Activated naive CD4-positive, alpha-beta T cell treated with anti-CD3 and anti-CD28 coated beads, Interleukin-2, amount 50 U/mL, for 16 hours (primary cell): ENCODE measurements at places on chromosomes 3 and 15.
A peak's percentile ranks its signal among the peaks of the same experiment; 100 is the strongest.

DNA sequence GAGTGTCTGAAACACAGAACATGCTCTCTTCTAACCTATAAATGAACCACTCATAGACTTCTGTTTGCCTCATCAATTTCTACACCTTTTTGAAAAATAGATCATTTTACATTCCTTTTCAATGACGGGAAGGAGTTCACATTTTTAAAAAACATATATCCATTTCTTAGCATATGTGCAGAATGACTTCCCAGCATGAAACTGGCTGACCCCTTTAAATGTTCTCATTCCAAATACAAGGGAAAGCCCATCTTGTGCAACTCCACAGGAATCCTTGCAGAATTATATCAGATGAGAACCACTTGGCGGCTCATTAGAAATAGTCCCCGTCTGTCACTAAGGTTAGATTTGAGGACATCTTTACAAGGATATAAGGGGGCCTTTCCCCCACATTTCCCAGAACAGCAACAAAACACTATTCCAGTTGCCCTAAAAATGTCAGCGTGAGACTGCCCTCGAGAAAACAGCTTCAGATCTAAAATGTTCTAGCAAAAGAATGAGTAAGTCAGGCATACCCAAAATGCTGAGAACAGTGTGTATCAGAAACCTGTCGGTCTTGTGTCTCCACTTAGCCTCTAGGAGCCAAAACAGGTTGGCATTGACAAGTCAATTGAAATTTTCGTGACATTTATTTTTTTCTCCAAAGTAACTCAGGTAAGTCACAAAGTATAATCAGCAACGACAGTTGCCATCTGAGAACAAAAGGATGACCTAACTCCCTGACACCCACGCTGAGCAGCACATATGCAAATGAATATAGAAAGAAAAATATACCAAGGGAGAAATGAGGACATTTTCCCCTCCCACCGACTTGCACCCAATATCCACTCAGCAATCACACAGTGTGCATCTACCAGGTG is 63.1 kb downstream of the FOXP1 start:
- no peak for DNase-seq

DNA sequence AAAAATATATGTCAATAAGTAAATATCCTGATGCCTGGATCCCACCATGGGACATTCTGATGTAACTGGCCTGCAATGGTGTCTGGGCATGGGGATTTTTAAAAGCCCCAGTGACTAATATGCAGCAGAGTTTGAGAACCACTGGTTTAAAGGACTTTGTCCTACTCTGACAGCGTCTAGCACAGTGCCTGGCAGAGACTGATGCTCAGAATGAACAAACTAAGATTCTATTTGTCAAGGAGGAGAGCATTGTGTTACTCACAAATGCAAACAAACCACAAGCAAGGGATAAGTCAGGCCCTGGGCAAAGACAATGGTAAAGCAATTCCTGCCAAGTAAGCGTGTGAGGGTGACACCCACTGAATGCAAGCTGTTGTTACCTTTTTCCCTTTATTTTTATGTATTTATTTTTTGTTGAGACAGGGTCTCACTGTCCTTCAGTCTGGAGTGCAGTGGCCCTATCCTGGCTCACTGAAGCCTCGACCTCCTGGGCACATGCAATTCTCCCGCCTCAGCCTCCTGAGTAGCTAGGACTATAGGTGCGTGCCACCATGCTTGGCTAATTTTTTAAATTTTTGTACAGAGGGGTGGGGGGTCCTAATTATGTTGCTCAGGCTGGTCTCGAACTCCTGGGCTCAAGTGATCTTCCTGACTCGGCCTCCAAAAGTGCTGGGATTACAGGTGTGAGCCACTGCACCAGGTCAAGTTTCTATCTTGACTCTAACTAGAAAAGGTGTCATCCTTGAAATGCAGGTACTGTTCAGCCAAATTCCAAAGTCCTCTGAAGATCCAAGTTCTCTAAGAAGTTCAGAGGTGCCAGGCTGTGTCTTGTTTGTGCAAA is 909 bp upstream of the GPD1L start:
- DNase-seq: no peak

DNA sequence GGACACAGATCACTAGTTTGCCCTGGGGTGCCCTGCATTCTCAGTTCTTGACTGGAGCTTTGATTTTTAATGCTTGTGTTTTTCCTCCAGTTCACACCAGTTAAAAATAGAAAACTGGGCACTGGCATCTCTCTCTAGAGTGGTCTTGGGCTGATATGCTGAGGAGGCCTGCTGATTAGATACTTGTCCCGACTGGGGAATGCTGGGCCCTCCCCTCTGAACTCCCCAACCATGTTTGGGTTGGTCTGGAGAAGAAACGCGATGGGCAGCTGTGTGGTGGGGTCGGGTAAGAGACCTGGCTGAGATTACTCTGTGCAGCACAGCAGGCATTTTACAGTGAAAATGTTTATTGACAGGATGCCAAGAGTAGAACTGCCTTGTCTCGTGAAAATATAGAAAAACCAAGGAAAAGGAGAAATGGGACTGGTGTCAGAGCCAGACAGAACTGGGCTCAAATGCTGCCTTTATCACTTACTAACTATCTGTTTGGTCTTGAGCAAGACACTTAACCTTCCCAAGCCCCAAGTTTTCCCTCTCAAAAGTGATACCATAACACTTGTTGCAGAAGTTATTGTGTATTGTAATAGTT is 1.6 kb upstream of the ACTC1 start:
- no peak for DNase-seq

- no peak for DNase-seq
Measured at GRCh38 chr3:177378168-177378567, 180.9 kb upstream of the TBL1XR1 start.

- DNase-seq: peak; percentile 47
Measured at GRCh38 chr15:38670128-38671005, 105.8 kb upstream of the RASGRP1 start.

GRCh38 chr3:101509281-101509680 is 3.7 kb downstream of the SENP7 start:
- no peak for DNase-seq

DNA sequence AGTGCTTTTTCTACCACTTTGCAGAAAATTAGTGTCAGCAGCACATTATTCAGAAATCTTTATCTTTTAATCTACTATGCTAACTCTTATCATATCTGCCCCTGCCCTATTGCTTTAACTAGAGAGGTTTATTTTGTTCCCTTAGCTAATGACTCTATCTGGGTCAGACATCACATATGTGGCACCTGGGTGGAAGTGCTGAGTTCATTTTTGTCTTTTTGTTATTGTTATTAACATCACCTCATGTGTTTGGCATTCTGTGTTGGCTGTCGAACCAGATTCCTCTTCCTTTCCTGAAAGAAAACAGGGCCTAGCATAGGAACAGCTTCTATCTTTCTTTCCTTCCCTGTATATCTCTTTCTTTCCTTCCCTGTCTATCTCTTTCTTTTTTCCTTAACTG is 100.7 kb downstream of the RBMS3 start:
- DNase-seq: no peak

DNA sequence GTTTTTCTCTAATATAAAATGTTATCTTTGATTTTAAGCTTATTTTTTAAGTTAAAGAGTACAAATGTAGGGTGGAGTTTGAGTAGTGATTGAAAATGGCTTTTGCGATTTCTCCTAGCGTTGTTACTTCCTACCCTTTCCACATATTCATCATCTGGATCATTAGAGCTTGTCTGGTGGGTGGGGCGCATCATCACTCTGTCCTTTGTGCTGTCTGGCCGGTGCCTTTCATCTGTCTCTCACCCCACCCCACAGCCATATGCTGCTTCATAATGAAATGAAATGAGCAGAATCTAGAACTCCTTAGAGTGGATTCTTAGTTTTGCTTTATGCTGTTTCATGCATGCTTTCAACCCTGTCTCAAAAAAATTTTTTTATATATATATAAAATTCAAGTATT is 44.3 kb downstream of the ATP1B3 start:
- DNase-seq: no peak

DNA sequence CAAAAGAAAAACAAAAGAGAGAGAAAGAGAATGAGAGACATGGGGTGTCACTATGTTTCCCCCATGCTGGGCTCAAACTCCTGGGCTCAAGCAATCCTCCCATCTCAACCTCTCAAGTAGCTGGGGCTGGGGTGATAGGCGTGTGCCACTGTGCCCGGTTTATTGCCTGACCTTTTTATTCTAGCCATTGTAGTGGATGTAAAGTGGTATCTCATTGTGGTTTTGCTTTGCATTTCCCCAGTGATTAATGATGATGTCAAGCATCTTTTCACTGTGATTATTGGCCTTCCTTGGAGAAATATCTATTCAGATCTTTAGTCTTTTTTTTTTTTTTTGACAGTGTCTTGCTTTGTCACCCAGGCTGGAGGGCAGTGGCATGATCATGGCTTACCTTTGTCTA is 37.7 kb upstream of the GK5 start:
- DNase-seq: no peak

GRCh38 chr3:127711896-127712295 is 39.1 kb downstream of the ABTB1 start:
- no peak for DNase-seq

DNA sequence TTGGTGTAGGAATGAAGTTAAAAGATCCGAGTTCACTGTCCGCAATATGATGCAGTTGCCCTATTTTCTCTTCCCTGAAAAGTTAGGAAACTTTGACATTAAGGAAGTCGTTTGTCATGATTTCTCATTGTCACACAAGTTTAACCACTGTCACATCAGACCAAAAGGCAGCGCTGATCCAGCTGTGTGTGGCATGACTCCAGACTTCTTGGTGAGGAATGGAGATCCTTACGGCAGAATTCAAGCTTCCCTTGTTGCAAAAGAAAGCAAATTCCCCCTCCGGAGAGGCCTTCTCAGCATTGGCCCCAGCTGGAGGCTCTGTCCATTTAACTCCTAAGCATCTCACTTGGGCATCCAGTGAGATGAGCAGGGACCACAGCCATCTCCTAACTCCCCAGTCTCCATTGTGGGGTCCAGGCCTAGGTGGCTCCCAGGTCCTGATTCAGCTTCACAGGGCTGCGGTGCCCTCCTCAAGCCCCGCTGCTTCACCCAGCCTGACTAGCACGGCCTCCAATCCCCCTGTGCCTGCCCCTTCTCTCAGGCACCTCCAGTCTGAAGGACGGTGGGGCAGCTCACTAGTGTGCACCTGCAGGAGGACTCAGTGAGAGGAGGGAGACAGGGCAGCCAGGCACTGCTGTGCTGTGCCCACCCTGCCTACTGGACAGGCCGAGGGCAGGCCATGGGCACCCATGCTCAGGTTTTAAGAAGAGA is 159.5 kb downstream of the CHSY1 start:
- DNase-seq: no peak

DNA sequence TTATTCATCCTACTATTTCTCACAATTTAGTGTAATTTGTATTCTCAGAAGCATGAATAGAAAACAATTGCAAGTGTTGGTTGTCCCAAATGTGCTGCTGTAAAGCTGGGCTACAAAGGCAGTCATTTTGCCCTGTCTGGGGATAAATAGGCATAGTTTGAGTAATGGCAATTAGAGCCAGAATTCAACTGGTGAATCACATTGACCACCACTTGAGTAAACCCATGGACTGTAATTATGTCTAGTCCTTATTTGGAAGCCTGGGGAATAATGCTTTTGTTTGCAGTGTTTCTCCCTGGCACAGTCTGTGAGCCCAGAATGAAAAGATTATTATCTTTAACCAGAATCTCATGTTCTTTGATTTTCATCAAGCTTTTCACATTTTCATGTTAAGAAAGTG is 30.5 kb upstream of the CHL1 start:
- no peak for DNase-seq
